Fibroblast of skin of scalp (primary cell): ENCODE measurements at places on chromosomes 7 and 10.

- DNase-seq, result no peak
Observed at GRCh38 chr10:29763396-29763795, 128.6 kb upstream of the SVIL start.

DNA sequence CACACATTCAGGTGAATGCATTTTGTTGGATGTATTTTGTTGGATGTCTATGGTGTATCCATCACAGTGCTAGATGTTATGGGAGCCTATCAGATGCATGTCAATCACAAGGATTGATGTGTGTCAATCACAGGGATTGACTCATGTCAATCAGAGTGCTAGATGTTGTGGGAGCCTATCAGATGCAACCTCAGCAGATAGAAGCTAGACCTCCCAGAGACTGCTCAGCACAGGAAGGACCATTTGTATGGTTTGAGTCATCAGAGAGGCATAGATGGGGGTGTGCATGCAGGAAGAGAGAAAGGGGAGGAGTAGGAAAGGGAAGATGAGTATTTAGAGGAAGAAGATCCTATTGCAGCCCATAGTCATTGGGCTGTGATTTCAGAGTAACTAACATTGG, 48.3 kb upstream of the PITRM1 start:
- peak; percentile 88 for DNase-seq

- no peak for DNase-seq
Observed at GRCh38 chr7:123709525-123709924, 39.3 kb downstream of the WASL start.

GRCh38 chr7:80588591-80588990, 49.9 kb upstream of the CD36 start:
- DNase-seq, result no peak

DNA sequence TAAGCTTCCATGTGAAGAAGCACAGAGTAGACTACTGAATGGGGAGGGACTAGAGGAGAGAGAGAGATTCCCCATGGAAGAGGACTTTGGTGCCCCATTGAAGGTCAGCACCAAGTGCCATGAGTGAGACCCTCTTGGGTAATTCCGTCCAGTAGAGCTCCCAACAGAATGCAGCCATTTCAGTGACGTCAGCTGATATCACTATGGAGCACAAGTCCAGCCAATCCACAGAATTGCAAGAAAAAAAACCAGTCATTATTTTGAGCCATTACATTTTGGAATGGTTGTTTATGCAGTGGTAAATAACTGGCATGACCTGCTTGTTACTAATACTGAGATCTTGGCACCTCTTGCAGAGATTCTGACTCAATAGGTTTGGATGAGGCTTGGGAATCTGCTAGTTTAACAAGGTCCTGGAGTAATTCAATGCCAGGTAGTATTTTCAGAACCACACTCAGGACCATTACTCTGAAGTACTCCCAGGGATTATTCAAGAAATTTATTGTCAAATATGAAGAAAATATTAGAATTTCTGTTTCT, 52.6 kb upstream of the SP8 start:
- no peak for DNase-seq

DNA sequence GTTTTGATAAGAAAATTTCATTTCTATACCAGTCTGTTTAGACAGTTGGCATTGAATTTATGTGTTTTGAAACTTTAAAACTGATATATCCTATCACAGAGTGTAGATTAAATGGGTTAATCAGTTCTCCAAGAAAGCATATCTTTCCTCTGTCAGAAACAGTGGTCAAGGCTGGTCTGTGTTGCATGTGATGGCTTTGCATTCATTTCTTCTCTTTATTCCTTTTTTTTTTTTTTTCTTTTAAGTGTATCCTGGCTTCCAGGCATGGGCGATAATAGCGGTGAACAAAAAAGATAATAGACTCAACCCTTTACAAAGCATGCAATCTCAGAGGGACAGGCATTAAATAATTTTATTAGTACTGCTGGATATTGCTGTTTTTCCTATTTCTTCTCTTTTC, 136.6 kb downstream of the LRRC4 start:
- no peak for DNase-seq

- no peak for DNase-seq
Observed at GRCh38 chr7:26477381-26477990, 185.8 kb downstream of the SNX10 start.

DNA sequence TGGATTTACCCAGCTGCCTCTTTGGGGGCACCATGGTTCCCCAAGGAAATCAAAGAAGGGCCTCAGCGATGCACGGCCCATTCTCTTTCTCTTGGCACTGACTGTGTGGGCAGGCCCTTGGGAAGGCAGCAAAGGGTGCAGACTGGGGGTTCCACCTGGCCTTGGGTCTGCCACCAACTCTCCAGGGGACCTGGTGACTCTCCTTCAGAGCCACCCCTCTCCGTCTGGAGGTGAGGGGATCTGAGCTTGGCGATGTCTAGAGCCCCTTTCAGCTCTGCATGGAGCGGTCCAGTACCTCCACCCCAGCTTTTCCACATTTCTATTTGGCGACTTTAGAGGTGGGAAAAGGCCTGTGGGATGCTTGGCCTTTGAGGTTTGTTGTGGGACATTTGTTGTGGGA, 69.1 kb downstream of the C10orf120 start:
- DNase-seq, result no peak

DNA sequence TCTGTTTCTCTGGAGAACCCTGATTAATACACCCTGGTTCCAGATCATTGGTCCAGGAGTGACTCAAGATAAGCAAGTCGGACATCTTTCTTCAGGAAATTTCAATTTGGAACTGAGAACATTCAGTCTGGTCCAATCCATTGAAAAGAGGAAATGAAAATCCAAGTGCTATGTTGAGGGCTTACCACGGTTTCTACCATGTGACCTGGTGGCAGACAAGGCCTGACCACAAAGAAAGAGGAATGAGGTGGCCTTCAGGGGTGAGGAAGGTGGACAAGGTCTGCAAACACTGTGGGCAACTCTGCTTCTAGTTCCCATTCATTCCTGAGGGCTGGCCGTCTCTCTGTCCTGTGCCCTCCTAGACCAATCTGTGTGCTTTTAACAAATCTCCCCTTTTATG, 149.2 kb upstream of the GHITM start:
- DNase-seq, result no peak

- DNase-seq, result peak; percentile 94
Observed at GRCh38 chr7:90816511-90817142, 220.5 kb downstream of the CDK14 start.

GRCh38 chr7:100051611-100052010, 2.0 kb downstream of the ZSCAN21 start:
- no peak for DNase-seq

- no peak for DNase-seq
Observed at GRCh38 chr7:47772492-47772891, 175.8 kb downstream of the PKD1L1 start.

GRCh38 chr10:132419538-132420468, 22.8 kb downstream of the PWWP2B start:
- no peak for DNase-seq

GRCh38 chr7:151595702-151596350, 76.1 kb upstream of the RHEB start:
- no peak for DNase-seq

DNA sequence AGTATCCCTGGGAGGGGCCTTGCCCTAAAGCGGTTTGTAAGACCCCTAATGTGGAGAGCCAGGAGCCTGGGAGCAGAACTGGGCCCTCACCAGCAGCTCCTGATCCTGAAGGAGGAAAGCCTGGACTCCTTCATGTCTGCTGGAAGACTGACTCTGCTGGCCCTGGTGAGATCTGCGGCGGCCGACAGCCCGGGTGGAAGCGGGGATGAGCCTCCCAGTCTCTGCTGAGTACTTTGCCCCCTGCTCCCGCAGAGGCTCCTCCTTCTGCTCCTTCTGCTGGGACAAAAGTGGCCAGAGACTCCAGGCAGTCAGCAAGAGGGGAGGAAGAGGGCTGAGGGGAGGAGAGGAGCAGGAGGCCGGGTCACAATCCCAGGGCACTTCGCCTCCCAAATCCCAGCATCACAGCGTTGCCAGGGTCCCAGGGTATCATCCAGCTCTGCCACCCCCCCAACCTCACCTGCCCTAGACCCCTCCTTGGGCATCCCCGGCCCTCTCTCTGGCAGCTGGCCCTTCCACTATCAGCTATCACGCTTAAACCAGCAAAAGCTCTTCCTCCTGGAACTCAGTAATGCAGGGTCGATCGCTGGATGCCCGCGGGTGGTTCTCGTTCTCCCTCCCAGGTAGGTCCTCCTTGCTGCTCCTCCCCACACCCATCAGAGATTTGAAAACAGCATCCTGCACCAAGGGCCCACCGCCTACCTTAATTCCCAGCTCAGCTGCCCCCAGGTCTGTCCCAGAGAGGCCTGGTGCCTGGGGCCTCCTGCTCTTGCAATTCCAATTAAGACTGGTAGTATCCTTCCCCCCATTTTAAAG, 7.9 kb downstream of the TBATA start:
- DNase-seq, result no peak

- DNase-seq, result no peak
Observed at GRCh38 chr7:90222811-90223725, 11.5 kb downstream of the STEAP2 start.

GRCh38 chr10:124357561-124357885, 61.2 kb downstream of the OAT start:
- DNase-seq, result no peak

- DNase-seq, result no peak
Observed at GRCh38 chr7:12401538-12402364, 1.9 kb downstream of the VWDE start.

GRCh38 chr7:94580601-94581000, 71.0 kb downstream of the CASD1 start:
- peak; percentile 18 for DNase-seq
